8988T (cell line): ENCODE measurements at places on chromosomes 3 and 15.

- DNase-seq, result no peak
Observed at GRCh38 chr3:169818316-169818715, 5.6 kb upstream of the LRRC34 start.

- no peak for DNase-seq
Observed at GRCh38 chr3:102841866-102842265, 407.1 kb downstream of the ZPLD1 start.

GRCh38 chr15:67043939-67044771 lies 21.2 kb upstream of the SMAD3 start:
- no peak for DNase-seq

DNA sequence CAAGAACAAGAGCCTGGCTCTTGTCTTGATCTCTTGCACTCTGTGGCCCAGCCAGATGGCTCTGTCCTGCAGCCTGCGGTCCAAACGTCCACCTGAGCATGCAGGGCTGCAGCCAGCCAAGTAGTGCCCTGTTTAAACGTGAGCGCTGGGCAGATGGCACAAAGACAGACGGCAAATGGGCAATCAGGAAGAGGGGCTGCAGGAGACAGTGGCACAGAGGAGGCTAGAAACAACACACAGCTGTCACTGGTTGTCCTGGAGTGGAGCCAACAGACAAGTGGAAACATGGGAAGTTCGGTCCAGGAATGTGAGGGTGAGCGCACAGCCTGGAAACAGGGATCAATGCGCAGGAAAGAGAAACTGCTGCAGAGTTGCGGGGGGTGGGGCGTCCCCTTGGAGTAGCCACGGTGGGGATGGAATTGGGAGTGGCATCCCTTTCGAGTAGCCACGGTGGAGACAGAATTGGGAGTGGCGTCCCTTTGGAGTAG lies 10.7 kb upstream of the ZXDC start:
- DNase-seq, result no peak

DNA sequence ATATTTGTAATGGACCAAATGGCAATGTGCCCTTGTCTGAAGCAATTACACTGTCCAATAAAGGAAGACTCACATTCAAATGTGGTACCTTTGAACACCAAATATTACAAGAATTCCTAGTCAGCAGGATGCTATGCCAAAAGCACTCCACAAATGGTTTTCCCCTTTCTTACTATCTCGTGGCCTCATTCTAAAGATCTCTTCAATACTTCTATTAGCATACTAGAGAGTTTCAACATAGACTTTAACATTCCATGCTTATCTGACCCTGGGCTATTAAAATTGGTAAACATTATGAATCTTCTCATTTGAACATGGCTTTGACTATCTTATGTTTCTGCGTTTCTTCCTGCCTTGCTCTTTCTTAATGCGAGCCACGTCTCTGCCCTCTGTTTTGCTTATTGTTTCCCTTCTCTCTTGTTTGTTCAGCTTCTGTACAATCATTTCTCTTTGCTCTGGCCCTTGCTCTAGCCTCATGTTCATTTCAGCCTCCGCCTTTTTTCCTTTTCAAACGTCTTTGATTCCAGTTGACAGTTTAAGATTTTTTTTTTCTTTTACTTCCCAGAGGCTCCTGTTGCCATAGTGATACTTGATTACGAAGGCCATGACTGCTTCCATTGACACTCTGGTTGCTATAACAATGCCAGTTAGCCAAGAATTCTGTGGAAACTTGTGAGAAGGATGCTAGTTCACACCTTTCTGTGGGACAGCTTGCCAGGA lies 49.5 kb upstream of the SLC9A9 start:
- DNase-seq, result no peak

- no peak for DNase-seq
Observed at GRCh38 chr3:114558271-114558670, 264.4 kb downstream of the TIGIT start.

- no peak for DNase-seq
Observed at GRCh38 chr3:176683382-176683781, 513.9 kb downstream of the TBL1XR1 start.

GRCh38 chr3:46337911-46338310 lies 16.0 kb upstream of the CCR2 start:
- no peak for DNase-seq

- no peak for DNase-seq
Observed at GRCh38 chr3:65939801-65940246, 98.9 kb downstream of the MAGI1 start.

DNA sequence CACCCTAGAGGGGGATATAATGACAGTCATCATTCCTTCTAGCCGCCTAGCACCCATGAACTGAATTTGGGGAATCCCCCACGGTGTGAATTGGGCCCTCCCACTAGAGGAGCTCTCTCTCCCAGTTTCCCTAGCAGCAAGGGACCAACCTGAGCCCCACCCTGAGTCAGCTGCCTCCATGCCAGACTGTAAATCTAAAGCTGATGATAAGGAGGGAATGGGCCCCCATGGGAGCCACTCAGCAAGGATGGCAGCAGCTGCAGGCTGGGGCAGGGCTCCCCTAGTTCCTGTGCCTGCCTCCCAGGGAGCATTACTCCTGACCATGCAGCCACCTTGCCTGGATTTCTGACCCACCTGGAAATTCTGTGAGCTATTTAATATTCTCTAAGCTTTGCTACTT lies 57.0 kb upstream of the PXYLP1 start:
- DNase-seq, result no peak

DNA sequence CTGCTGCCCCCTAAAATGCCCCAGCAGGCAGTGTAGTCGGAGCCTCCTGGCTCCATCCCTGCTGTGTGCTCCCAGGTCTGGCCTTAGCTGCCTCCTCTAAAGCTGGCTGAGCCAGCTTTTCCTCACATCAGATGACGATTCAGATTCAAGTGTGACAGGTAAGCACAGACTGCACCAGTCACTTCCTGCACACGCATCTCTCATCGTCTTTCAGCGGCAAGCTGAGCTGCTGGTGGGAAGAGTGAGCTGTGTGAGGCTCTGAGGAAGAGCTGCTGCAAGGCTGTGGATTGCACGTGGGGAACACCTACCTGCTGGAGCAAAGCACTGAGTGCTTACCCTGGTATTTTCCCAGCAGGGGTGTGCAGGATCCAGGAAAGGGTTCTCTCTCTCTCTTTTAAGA lies 88.4 kb upstream of the RPL32 start:
- no peak for DNase-seq

- no peak for DNase-seq
Observed at GRCh38 chr3:183151086-183151485, 11.4 kb downstream of the LAMP3 start.

DNA sequence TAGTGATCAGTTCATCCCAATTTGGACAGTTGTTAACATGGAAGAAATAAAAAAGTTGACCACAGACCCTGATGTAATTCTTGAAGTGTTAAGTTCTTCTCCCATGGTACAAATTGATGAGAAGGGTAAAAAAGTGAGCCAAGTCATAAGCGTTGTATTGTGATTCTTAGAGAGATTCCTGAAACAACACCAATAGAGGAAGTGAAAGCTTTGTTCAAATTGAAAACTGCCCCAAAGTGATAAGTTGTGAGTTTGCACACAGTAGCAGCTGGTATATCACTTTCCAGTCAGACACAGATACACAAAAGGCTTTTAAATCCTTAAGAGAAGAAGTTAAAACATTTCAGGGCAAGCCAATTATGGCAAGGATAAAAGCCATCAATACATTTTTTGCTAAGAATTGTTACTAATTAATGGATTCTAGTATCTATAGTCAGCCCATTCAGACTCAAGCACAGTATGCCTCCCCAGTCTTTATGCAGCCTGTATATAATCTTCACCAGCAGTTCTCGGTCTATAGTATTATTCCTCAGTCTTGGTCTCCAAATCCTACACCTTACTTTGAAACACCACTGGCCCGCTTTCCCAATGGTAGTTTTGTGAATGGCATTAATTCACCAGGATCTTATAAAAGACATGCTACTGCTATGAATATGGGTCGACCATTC lies 38.2 kb downstream of the CDIN1 start:
- no peak for DNase-seq

DNA sequence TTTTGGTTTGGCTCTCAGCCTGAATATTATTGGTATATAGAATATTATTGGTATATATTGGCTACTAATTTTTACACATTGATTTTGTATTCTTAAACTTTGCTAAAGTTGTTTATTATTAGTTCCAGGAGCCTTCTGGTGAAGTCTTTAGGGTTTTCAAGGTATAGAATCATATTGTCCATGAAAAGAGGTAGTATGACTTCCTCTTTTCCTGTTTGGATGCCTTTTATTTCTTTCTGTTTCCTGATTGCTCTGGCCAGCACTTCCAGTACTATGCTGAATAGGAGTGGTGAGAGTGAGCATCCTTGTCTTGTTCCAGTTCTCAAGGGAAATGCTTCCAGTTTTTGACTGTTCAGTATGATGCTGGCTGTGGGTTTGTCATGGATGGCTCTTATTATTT lies 107.3 kb upstream of the LIPC start:
- no peak for DNase-seq

- DNase-seq, result no peak
Observed at GRCh38 chr15:45586601-45587094, 531 bp upstream of the BLOC1S6 start.

- no peak for DNase-seq
Observed at GRCh38 chr3:49967291-49967690, 27.3 kb downstream of the RBM6 start.

DNA sequence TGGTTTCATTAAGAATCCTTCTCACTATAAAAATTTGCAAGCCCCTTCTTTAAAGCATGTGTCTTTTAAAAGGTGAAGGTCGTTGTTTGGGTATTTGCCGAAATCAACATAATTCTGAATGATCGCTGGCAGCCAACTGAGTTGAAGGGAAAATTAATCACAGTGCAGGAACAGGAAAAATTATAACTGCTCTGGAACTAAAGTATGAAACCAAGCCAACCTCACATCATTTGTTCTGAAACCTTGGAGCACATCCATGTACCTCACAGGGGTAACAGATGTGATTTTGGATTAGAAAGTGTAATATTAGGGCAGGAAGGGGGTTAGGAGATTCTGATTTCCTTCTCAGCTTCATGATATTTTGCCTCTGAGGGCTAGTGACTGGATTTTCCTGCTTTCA lies 52.2 kb upstream of the PTX3 start:
- no peak for DNase-seq

DNA sequence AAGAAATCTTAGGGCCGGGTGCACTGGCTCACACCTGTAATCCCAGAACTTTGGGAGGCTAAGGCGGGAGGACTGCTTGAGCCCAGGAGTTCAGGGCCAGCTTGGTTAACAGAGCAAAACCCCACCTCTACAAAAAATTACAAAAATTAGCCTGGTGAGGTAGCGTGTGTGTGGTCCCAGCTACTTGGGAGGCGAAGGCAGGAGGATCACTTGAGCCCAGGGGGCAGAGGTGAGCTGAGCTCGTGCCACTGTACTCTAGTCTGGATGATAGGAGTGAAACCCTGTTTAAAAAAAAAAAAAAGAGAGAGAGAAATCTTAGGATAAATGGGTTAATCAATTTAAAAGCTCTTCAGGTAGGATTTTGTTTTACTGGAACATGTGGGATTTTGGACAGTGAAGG lies 31.2 kb upstream of the DUT start:
- no peak for DNase-seq
